ENCODE measurements at places on chromosomes 5 and 9. TPM values are rescaled to one million over a fixed set of nuclear protein-coding genes. Genes with fewer than 3 reads are reported as not detected.

The TIMD4 gene
- total RNA-seq = 2.0 TPM

The MEIKIN gene
- total RNA-seq = not detected

The DIRAS2 gene
- total RNA-seq = 0.16 TPM

The NEK6 gene
- 56.6 TPM for total RNA-seq

DNA sequence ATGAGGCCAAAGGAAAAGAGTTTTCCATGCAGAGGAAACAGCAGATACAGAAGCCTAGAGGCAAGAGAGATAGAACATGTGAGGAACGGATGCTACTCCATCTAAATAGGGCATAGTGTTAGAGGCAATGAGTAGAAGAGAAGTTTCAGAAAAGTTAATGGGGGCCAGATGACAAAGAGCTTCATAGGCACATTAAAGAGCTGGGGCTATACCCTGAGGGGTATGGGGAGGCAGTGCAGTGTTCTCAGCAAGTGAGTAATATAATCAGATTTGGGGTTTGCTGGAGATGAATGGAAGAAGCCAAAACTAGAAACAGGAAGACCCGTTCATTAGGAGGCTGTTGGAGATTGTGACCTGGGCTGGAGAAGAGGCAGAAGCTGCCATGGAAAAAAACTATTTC, 87.2 kb downstream of the GLIS3 start:
- DNase-seq = no peak

DNA sequence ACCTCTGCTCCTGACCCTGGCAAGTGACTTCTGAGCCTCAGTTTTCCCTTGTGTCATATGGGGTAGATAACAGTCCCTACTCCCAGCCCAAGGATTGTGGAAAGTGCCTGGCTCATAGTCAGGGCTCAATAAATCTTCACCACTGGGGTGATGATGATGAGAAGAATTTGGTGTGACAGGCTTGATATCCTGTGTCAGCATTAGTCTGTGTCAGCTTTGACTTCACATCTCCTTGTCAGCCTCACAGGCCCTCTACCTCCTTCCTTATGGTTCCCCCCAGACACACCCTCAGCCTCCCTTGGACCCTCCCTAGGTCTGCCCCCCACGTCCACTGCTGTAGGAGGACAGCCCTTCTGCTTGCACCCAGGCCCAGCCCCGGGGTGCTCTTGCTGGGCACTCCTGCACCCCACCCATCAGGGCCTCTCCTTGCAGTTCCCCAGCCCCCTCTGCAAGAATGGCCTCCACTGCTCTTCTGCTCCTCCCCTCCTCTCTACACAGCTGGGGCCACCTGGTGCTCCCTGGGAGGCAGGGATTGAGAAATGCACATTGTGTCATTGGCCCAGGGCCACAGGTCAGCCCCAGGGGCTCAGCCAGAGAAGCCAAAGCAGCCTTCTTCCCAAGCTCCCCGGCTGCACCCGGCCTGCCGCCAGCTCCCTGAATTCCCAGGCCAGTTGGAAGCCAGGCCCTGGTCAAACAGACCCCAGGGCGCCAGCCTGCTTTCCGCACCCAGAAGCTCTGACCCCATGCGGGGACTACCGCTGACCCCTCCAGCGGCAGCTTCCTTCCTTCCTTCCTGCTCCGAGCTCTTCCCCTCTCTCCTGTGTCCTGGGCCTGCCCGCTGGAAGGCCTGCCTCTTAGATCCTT, 7.7 kb downstream of the FGFR4 start:
- peak; percentile 71 for DNase-seq

DNA sequence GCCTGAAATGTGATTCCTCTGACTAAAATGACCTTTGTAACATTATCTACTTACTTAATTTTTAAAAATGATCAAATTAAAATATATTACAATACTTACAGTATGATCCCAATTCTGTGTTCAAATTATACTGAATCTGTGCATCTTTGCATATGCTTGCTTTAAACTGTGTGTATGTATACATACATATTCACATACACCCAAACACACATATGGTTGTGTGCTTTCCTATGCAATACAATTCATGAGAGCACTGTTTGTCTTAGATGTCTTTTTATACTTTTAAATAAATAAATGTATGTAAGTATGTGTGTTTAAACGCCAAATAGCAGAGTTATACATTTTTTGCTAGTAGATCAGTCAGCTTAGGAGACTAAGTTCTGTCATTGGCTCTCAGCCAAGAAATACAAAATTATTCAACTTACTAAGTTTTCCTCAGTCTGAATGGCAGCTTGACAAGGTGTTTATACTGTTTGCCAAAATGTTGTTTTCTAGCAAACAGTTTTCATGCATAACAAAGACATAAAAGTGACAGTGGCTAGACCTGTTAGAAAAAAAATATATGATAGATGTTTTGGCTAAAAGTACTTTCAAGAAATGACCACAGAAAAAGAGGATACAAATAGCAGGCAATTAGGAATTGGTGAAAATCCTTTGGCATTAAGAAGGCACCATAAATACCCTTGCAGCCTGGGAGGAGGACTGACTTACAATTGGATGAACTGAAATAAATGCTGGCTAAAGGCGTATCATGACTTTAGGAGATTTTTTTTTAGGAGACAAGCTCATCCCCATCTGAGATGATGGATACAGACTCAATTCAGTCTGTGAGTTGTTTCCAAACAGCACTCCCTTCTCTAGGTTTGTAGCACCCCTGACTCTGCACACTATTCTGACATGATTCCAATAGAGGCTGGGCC, 7.9 kb downstream of the TICAM2 start:
- DNase-seq = no peak

DNA sequence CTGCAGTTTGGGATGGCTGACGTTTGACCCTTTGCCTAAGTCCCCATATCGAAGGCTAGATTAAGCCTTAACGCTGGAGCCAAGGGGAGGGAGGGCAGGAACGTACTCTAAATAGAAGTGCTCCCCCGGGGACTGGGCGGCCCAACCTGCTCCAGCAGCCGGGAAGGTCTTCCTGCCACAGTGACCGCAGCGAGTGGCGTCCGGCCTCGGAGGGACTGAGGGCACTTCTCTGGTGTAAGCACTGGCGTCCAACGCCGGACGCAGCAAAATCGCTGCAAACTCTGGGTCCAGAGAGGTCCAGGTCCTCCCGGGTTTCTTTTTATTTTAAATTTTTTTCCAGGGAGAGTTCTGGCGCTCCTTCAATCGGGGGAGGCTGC, 505 bp upstream of the ACER2 start:
- DNase-seq = no peak

DNA sequence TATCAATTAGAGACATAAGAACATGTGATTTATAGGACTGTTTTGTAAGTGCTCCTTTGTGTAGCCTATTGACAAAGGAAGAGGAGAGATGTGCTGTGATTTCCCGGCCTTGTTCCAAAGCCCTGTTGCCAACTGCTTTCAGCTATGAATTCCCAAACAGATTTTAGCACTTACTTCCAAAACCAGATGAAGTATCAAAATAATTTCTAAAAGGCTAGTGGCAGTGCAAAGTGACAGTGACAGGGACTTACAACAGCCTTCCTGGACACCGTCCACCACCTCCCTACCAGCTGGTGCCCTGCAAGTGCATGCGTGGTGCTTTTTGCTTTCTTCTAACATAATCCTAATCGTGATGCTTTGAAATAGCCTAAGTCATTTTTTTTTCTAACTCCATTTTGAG, 254.1 kb upstream of the ACTBL2 start:
- no peak for DNase-seq

- no peak for DNase-seq
Measured at GRCh38 chr5:173767574-173768266, 120.4 kb upstream of the CPEB4 start.

DNA sequence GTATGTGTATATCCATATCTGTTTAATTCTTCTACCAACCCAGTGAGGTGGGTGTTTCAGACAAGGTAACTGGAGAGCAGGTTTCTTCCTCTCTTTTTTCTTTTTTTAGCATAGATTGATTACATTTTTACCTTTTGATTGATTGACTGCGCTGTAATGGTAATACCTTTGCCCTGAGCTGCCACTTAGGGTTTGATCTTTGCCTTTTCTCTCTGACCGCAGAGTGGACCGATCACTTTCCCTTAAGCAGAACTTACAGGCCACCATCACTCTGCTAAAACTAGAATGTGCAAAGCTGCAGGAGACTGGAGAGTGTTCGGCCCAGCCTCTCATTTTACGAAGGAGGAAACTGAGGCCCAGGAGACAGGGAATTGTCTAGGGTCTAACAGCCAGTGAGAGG, 38.0 kb downstream of the RCL1 start:
- no peak for DNase-seq

GRCh38 chr9:16202221-16202620, 649.4 kb downstream of the CCDC171 start:
- no peak for DNase-seq

DNA sequence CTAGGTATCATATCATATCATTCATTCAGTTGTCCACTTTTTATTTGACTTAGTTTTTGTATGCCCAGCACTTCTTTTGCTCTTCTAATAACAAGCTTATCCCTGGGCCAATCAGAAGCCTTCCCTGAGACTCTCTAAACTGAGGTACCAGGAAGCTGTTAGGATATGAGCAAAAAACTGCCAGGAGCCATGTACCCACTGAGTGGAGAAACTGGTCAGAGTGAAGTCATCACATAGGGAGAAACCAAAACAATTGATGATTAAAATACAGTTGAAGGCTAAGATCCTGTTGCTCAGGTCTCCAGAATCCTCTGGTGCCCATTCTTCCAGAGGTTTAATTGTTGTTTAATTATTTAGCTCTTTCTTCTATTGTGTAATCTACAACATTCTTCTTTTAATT, 120.2 kb downstream of the KIAA0825 start:
- no peak for DNase-seq

The RACK1 gene
- total RNA-seq = 2,258 TPM

DNA sequence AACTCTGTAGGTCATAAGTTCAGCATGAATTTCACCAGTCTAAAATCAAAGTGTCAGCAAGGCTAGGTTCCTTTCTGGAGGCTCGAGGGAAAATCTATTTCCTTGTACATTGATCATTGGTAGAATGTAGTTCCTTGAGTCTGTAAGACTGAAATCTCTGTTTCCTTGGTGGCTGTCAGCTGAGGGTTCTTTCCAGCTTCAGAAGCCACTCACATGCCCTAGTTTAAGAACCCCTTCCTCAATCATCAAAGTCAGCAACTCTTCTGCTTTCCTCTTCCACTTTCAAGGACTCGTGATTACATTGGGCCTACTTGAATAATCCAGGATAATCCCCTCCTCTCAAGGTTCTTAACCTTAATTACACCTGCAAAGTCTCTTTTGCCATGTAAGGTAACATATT, 4.9 kb upstream of the SCAMP1 start:
- no peak for DNase-seq

The EGFLAM gene
- not detected for total RNA-seq

The MSMP gene
- not detected for total RNA-seq

The ST8SIA4 gene
- total RNA-seq = 0.61 TPM

Measured in Caco-2 (cell line).